IMR-90 (cell line): ENCODE measurements at places on chromosomes 16 and 17.

DNA sequence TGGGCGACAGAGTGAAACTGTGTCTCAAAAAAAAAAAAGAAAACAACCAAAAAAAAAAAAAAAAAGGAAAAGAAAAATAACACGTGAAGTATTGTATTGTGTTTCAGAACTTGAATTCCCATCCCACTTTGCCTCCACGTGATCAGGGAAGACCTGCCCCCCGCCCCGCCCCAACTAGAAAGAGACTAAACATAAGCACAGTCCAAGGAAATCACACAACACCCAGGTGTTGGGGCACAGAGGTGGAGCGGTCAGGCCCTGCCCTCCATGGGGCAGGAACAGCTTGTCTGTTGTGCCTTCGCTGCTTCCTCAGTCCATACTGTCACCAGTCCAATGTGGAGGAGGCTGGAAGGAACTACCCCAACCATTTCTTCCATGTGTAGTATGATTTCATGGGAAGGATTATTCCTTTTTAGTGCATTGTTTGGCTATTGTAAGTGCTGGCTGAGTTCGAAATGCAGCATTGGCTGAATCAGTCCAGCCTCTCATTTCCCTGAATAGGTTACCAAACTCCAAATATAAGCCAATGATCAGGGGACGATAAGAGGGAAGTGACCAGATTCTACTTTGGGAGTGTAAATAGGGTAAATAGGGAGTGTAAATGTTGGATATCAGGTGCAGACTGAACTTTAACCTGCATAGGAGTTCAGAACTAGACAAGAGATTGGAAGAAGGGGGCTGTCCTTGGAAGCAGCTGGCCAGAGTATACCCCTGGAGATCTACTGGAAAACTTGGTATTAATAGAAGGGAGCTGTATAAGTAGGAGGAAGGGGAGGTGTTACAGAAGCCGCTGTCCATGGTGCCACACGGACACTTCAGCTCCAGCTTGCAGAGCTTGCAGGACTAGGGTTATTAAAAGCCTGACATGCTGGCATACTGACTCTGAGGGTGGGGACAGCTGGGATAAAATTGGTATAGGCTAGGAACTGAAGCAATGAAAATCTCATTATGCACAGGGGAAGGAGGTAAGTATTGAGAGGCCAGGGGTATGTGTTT, 50.7 kb downstream of the TANGO6 start:
- peak; percentile 37 for DNase-seq

- DNase-seq: peak; percentile 69
Measured at GRCh38 chr16:68093816-68094613, 8.8 kb downstream of the NFATC3 start.

- DNase-seq: no peak
Measured at GRCh38 chr16:78648517-78648916, 549.1 kb downstream of the WWOX start.

DNA sequence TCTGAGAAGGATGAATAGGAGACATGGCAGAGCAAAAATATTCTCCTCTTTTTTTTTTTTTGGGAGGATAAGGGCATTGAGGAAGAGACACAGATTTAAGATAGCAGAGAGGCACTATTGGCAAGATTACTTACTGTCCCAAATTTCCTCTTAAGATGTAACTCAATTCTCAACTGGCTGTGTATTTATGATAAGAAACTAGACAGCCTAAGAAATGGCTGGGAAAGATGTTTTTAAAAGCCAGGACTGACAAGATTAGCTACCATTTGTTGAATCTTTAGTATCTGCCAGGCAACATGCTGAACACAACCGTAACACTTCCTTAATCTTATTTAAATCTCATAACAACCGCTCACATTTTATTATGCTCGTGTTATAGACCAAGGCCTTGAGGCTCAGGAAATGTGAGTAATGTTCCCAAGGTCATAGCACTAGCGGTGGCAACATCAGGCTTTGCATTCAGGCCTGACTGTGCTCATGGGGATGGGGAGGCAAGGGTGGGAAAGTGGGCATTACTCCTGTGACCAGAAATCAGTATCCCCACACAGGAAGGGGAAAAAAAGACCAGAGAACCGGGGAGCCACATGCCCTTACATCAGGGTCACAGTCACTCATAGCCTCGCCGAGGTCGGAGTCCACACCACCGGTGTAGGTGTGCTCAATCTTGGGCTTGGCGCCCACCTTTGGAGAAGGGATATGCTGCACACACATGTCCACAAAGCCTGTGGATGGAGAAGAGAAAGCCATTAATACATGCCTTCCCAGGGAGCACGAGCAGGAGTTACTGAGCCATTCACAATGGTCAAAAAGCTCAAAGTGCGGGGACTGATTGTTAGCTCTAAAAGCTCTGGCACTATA, 15.6 kb downstream of the HIGD1B start:
- no peak for DNase-seq

- peak; percentile 26 for DNase-seq
Measured at GRCh38 chr16:79997257-79997656, 396.7 kb upstream of the MAF start.

DNA sequence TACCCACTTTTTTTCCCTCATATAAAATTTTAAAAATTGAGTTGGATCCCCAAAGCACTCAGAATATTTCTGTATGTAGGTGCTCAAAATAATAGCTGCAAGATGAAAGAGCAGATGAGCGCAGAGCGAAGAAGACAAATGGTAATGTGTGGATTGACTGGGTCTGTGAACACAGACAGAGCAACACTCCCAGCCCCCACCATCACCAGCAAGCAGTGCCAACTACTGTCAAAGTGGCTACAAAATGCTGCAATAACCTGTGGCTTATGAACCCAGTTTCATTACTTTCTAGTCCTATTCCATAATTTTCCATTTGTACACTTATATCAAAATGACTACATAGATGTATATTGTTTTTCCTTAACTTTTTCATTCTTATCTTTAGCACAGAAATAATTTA, 137.2 kb downstream of the MYO1D start:
- DNase-seq: no peak
